ENCODE measurements at places on chromosomes 2 and 18.

DNA sequence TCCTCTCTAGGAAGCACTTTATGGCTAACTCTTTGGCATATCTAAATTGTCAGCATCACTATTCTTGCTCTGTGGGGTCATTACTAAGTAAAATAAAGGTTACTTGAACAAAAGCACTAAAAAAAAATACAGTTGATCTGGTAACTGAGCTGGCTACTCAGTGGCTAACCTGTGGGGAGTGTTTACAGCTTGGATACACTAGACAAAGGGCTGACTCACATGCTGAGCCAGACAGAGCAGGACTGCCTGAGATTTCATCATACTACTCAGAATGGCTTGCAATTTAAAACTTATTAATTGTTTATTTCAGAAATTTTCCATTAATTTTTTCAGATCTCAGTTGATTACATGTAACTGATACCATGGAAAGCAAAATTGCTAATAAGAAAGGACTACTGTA, 1690.4 kb upstream of the SLC39A10 start:
- DNase-seq: peak; percentile 15

- no peak for DNase-seq
Observed at GRCh38 chr2:48016225-48017019, 110.1 kb upstream of the FBXO11 start.

GRCh38 chr18:21636769-21637168, 24.7 kb downstream of the SNRPD1 start:
- DNase-seq: no peak

GRCh38 chr18:11861583-11862288, 10.5 kb downstream of the CHMP1B start:
- no peak for DNase-seq

GRCh38 chr2:223260681-223261080, 208.7 kb downstream of the KCNE4 start:
- DNase-seq: no peak

GRCh38 chr2:224025874-224026273, 13.2 kb downstream of the SERPINE2 start:
- DNase-seq: no peak

DNA sequence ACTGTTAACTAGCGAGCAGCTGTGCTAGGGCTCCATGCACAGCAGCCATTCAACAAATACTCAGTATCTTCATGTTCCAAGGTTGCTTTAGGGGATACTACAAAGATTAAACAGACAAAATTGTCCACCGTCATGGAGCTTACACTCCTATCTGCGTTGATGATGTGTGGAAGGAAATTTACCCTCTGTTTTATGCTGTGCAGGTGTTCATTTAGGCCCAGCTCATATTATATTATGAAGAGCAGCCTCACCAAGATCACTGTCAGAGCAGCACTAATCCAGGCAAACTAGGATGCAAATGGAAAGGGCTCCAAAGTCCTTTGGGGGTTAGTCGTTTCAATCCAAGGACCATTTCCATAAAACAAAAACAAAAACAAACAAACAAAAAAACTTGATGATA, 13.4 kb upstream of the WIPF1 start:
- no peak for DNase-seq
